Right ventricle myocardium inferior (tissue), 1 donor: ENCODE measurements at places on chromosomes 16 and 17. TPM values are rescaled to one million over a fixed set of nuclear protein-coding genes. Genes with fewer than 3 reads are reported as not detected.

MLX gene
- total RNA-seq: 65.9 TPM

FAM20A gene
- 4.6 TPM for total RNA-seq

- peak; percentile 85 for DNase-seq
These were observed 24.5 kb downstream of the AKAP1 start for GRCh38 chr17:57109393-57110151.

DNA sequence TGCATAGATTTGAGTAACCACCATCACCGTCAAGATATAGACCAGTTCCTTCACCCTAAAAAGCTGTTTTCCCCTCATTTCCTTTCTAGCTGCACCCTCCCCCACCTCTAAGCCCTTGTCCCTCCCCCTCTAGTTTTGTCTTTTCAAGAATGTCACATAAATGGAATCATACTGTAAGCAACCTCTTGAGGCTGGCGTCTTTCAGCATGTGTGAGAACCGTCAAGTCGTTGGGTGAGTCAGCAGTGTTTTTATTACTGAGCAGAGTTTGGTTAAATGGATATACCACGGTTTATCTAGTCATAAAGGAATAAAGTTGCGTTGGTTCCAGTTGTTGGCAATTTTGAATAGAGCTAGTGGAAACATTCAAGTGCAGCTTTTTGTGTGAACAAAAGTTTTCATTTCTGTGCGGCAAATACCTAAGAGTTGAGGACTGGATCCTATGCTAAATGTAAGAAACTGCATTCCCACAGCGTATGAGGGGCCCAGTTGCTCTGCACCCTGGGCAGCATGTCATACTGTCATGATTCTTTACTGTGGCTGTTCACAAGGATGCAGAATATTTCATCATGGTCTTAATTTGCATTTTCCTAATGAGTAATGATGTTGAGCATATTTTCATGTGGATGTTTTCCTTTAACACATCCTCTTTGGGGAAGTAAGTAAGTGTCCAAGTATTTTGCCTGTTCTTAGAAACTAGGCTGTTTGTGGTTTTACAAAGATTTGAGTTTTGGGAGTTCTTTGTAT lies 264.3 kb downstream of the CPPED1 start:
- DNase-seq: no peak

- no peak for DNase-seq
These were observed 73.6 kb downstream of the NCOR1 start for GRCh38 chr17:16141685-16142084.

- no peak for DNase-seq
These were observed 585.5 kb upstream of the SOX9 start for GRCh38 chr17:71535321-71535720.

GRCh38 chr16:78177987-78178386 lies 78.5 kb downstream of the WWOX start:
- no peak for DNase-seq

DNA sequence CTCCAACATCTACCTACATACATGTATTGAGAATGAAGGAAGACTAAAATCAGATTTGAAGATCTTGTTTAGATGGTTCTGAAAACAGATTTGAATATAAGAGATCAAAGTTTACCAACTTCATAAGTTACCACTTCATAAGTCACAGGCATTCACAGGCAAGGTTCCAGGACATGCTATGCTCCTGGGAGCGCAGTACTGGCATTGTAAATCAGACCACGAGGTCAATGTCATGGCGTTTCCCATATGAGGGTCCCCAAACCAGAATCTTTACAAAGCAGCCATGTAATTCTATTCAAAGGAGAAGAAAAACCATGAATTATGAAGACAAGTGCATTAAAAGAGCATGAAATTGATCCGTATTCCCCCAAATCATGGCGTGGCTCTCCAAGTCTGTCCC lies 3.0 kb downstream of the CDH11 start:
- no peak for DNase-seq

DNA sequence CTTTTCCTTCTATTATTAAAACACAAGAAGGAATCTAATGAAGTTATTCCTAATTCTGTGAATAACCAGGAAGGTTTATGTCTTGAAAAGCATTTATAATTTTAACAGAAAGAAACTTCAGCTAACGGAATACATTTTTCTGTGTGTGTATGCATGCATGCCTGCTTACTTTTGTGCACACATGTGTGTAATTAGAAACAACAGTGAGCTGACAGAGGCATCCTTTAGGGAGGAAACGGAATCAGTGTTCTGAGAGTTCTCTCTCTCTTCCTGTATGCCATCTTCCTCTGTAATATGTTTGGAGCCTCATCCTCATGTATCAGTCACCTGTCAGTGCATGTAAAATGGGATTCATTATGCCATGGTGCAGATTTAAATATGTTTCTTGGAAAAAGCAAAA lies 107.0 kb downstream of the MAP2K4 start:
- no peak for DNase-seq
